Stimulated activated CD8-positive, alpha-beta memory T cell treated with anti-CD3 and anti-CD28 coated beads, Interleukin-4, amount 100 ng/mL, for 1 hour (primary cell): ENCODE measurements at places on chromosomes 12 and 14.

GRCh38 chr14:31876741-31877140 lies 200.4 kb upstream of the ARHGAP5 start:
- DNase-seq, result no peak

DNA sequence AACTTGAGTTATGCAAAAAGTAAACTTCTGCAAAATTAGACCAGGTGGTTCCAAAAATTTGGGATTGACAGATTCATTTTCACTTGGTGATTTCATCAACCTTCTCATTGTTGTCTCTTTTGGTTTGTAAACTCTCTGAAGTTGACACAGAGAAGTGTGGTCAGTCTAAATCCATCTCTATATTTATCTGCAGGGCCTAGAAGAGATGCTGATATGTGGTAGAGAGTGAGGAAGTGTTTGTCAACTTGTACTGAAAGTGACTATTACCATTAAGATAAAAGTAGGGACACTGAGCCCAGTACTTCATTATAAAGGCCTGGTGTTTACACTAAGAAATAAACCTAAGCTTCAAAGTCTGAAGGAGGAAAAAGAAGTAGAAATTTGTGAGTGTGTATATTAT lies 73.7 kb downstream of the RMST start:
- no peak for DNase-seq

DNA sequence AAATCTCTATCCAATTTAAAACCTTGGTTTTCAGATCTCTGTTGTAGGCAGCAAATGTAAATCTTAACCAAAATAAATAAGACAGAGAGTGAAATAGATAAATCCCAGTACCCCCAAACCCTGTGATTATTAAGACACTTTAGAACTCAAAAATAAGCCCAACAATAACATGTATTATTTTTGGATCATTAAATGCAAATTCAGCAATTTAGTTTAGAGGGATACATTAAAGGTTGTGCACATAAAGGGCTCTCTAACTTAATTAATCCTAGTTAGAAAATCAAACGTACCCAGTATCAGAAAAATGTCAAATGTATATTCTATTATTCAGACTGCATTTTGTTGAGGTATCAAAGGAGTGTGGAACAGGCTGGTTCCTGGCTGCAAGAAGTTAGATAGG lies 416.8 kb downstream of the SLC16A7 start:
- no peak for DNase-seq

- DNase-seq, result no peak
Measured at GRCh38 chr12:25797386-25797785, 161.1 kb upstream of the RASSF8 start.

DNA sequence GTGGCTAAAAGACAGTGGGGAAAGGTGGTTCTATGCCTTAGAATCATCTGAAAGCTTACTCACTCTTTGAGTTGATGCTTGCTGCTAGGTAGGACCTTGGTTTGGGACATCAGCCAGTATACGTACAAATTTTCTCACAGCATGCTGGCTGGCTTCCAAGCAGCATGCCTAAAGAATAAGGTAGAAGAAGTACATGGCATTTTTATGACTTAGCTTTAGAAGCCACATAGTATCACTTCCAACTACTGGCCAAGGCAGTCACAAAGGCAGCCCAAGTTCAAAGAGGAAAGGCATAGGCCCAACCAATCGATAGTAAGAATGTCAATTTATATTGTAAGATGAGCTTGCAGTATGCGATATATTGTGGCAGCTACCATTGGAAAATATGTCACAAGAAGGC lies 284.2 kb upstream of the CAND1 start:
- DNase-seq, result no peak

GRCh38 chr12:131017477-131017991 lies 63.8 kb downstream of the ADGRD1 start:
- no peak for DNase-seq
